Naive thymus-derived CD8-positive, alpha-beta T cell (primary cell): ENCODE measurements at places on chromosomes 3 and 15.

GRCh38 chr15:33089878-33090757 lies 104.4 kb downstream of the FMN1 start:
- DNase-seq: no peak

- DNase-seq: no peak
These were observed 503 bp upstream of the ATRIP start for GRCh38 chr3:48446043-48446424.

DNA sequence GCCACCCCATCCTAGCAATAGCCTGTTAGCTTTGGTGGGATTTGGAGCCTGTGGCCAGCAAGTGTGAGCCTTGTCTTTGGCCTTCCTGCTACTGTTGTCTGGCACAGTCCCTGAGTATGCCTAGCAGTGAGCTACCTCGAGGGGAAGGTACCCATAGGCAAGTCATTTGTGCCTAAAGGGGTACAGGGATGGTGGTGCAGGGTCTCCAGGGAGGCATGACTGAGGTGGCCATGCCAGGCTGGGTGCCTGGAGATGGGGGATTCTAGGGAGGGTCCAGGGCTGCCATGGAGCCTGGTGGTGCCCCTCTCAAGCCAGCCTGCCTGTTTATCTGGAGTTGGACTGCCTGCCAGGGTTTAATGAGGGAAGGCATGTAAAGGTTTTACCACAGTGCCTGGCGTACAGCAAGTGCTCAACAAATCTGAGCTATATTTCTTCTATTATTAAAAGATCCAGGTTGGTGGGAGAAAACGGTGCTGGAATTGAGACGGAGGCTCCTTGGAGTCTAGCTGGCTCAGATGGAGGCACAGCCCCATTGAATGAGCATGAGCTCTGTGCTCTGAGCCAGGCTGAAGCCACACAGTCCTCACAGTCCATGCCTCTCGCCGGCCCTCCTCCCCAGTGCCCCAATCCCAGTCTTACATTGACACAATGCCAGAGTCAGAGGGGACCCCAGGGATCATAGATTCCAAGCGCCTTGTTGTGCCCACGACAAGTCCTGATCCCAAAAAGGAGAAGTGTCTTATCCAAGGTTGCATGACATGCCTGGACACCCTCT lies 76.2 kb downstream of the CORO2B start:
- no peak for DNase-seq

- no peak for DNase-seq
These were observed 54.2 kb upstream of the RBMS3 start for GRCh38 chr3:29226706-29227105.

DNA sequence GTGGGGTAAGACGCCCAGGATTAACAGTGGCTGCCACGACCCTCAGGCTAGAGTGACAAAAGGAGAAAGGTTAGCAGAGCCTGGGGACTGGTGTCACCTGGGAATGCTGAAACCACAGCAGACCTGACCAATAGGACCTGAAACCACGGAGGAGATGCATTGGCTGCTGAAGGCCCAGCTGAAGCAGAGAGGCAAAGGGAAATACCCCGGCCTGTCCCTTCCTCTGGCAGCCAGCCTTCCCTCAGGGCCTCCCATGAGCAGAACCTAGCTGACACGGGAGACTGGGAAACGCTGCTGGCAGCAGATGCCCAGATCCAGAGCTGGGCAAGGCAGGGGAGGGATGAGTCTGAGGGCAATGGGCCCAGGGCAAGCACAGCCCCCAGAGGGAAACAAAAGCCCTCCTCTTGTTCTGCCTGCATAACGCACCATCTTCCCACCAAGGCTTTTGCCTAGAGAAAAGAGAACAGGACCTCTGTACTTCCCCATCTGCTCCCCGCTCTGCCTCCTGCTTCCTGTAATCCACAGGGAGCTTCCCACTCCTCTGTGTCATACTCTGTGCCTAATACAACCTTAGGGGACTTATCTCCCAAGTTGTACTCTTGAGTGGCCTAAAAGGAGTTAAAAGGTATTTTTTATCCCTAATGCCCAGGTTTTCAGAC lies 216.2 kb downstream of the ABHD5 start:
- DNase-seq: no peak

- no peak for DNase-seq
These were observed 773.8 kb downstream of the MECOM start for GRCh38 chr3:168889666-168890065.

DNA sequence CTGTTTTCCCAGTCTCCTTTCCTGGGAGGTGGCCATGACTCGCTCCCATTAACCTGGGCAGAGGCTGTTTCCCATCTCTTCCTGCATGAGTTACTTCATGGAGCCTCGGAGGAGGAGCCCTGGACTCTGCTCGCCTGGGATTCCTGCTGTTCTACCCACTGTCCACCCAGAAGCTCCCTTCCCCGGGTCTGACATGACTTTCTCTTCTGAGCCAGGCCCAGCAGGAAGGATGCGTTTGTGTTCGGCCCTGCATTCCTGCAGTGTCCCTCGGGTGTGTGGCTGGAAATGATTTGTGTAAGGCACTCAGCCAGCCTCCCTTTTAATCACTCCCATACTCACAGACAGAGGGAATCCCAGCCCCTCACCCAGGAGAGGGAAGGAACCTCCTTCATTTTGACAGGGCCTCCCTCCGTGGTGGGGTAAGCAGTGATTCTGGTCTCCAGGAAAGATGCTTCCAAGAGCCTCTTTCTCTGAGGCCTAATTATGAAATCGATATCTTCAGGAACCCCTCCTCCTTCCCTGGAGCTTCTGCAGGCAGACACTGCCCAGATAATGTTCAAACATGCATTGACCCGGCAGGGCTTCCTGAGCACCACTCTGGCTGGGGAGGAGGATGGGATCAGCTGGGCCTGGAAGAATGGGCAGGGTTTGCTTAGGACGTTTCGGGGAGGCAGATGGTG lies 41.6 kb upstream of the DLG1 start:
- DNase-seq: no peak

- no peak for DNase-seq
These were observed 18.6 kb downstream of the WDR76 start for GRCh38 chr15:43845421-43845820.

- DNase-seq: no peak
These were observed 180.6 kb downstream of the GREM1 start for GRCh38 chr15:32898414-32898813.

- no peak for DNase-seq
These were observed 16.4 kb downstream of the KLF13 start for GRCh38 chr15:31342781-31343626.

- no peak for DNase-seq
These were observed 185.9 kb upstream of the TPM1 start for GRCh38 chr15:62856466-62857246.

- no peak for DNase-seq
These were observed 350.4 kb upstream of the SEMA6D start for GRCh38 chr15:47366884-47367283.

GRCh38 chr3:124263168-124263567 lies 271.2 kb upstream of the ROPN1 start:
- no peak for DNase-seq

DNA sequence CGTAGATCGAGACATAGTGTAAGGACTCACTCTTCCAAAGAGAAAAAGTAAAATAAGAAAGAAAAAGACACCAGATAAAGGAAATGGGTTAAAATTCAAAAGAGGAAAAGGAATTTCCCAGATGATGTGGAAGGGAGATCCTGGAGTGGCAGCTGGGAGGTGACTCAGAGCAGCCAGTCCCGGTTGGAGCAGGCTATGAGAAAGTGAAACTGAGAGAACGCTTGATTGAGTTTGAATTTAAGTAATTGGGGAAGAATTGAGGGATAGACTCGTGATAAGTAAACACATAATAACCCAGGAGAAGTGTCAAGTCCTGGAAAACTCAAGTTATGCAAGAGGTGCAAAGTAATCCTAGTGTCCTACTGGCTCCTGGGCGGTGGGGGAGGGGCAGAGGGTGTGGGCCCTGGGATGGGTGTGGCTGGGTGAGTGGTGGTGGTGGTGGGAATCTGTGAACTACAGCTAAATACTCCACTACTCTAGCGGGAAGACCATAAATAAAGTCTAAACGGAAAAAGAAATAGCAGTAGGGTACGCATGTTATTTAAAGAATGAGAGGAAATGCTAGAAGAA lies 1.2 kb downstream of the PRR20G start:
- no peak for DNase-seq

- DNase-seq: peak; percentile 38
These were observed 166.4 kb upstream of the TLE3 start for GRCh38 chr15:70264014-70264582.

DNA sequence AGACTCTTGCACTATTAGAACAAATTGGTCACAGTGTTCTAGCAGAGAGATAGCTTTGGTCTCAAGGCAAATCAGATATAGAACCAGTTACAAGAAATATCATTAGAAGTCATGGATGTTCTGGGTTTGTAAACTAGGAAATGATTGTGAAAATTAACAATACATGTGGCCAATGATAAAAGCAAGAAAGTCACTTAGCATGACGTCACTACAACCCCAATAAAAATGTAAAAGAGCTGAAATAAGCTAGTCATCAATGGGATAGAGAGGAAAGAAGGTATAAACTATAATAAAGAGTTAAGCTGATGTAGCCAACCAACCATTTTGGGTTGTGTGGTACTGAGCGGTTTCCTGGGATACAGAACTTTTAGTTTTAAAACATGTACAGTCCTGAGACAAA lies 32.1 kb upstream of the KCNH8 start:
- DNase-seq: no peak

- no peak for DNase-seq
These were observed 22.3 kb downstream of the AP4E1 start for GRCh38 chr15:50930792-50931191.

- DNase-seq: no peak
These were observed 183.7 kb upstream of the LMCD1 start for GRCh38 chr3:8317661-8318649.

- DNase-seq: no peak
These were observed 63.2 kb upstream of the HRH1 start for GRCh38 chr3:11091088-11091590.

GRCh38 chr3:12960497-12960896 lies 112.7 kb downstream of the IQSEC1 start:
- no peak for DNase-seq

GRCh38 chr15:63727542-63727941 lies 106.2 kb downstream of the HERC1 start:
- DNase-seq: no peak

DNA sequence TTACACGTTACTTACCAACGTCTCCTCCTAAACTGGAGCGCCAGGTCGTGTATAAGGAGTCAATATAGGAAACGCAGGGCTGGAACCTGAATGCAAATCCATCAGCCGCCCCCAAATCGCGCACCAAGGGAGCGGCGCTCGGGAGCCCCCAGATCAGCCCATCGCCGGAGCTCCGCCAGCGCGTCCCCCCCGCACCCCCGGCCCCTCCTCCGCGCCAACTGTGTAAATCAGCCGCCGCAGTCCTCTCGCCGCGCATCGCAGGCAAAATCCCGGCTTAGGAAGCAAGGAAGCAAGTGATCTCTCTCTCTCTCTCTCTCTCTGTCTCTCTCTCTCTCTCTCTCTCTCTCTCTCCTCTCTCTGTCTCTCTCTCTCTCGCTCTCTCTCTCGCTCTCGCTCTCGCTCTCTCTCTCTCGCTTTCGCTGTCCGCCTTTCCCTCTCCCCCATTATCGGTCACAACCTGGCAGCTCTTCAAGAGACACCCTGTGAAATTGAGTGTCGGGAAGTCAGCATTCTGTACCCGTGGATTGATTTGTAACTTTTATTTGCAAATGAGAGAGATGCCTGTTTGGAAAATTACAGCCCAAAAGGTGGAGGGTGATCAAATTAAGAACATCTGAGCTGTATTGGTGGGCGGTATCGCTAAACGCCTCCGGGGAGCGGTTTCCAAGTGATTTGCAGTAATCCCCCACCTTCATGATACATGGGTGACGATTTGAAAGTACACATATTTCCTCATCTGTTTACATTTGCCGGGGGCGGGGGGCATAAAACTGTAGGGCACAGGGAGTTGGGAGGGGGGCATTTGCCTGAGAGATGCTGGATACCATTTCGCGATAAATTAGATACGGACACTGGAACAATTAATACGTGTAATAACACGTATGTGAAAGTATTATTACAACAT lies 645 bp upstream of the SLITRK3 start:
- no peak for DNase-seq

- no peak for DNase-seq
These were observed 781.2 kb upstream of the GRM7 start for GRCh38 chr3:6079561-6080179.

DNA sequence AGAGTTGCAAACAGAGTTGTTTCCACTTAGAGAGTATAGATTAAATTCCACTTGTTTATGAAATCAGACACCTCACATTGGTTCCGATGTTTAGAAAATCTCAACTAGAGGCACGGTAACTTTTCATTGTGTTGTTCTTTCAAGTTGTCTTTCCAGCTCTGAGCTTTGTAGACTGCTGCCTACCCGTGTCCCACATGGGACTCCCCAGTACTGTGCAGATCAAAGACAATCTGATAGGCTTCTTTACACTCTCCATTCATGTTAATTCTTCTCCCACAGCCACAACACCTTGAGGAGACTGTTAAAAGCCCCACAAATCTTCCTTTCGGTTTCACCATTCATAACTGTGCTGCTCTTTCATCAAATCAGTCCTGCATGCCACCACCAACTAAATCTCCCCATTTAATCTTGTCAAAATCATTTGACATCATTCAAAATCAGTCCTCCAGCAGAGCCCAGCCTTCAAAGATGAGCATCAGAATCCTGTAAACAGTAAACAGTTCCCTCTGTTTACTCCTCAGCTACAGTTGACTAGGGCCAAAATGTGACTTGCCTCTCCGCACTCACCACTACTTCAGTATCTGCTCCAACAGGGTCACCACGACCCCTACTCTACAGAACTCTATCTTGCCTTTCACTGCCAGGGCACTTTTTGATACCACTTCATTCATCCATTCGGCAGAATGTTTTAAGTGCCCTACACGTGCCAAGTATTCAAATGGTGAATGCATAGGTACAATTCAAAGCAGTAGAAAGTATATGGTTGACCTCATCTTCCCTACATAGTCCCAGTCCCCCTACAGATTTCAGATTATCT lies 8.3 kb downstream of the ANXA2 start:
- DNase-seq: no peak

DNA sequence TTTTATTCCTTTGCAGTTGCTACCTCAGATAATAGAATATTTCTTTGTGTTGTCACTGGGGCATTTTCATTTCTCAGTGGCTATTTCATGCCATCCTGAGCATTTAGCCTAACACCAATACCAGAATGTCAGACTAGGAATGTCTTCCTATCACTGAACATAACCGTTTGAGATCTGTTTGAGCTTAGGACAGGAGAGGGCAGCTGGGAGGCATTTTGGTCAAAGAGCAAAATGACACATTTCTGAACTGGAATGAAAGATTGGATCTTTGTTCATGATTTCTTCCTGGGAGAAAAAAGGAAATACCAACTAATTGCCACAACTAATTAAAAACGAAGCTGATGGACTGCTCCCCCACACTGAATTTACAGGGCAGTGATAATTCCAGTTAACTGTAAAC lies 921.3 kb upstream of the NR2F2 start:
- DNase-seq: no peak

DNA sequence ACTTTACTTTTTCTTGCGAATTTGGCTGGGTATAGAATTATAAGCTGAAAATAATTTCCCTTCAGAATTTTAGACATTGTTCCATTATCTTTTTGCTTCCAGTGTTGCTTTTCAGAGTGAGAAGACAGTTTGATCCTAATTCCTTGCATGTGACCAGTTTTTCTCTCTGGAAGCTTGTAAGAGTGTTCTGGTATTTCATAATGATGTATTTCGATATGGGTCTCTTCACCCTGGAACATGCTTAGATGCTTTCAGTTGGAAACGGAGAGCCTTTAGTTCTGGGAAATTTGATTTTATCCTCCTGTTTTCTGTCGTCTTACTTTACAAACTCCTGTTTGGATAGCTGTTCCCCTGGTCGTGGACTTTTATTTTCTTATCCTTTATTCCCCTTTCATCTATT lies 13.9 kb downstream of the ALPK3 start:
- DNase-seq: no peak
